Islet precursor cell (in vitro differentiated cells): ENCODE measurements at places on chromosomes 11 and 22.
A peak's percentile ranks its signal among the peaks of the same experiment; 100 is the strongest.

GRCh38 chr11:83557653-83558052, 271.5 kb upstream of the CCDC90B start:
- DNase-seq, result no peak

DNA sequence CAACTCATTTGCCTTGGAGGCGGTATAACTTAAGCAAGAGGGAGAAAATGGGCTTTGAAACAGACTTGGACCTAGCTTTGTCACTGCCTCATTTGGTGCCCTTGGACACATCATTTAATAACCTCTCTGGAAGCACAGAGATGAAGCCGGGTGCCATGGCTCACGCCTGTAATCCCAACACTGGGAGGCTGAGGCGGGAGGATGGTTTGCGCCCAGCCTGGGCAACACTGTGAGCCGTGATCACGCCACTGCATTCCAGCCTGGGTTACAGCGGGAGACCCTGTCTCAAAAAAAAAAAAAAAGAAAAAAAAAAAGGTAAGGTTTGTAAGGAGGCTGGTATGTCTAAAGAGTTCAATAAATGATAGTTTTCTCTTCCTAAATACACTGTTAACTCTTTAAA, 806 bp downstream of the COA4 start:
- DNase-seq, result no peak

DNA sequence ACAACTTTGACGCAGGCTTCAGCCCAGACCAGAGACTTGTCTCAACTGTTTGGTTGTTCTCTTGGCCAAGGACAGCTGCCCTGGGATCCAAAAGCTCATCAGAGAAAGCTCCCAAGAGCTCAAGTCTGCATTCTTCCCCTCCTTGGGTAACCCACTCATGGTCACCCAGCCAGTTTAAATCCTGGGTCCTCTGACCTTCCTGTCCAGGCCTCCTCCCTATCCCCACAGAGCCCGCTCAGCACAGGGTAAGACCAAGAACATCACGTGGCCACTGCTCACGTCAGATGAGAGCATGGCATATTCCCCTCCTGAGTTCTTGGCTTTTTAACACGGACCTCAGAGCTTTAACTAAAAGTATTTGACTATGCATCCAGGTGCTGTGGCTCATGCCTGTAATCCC, 25.8 kb downstream of the TSKU start:
- peak; percentile 32 for DNase-seq

- DNase-seq, result peak; percentile 51
Measured at GRCh38 chr22:44543781-44544477, 45.9 kb upstream of the RTL6 start.

- peak; percentile 54 for DNase-seq
Measured at GRCh38 chr11:64568584-64569140, 22.4 kb upstream of the SLC22A12 start.

- DNase-seq, result no peak
Measured at GRCh38 chr11:75326439-75326810, 25.0 kb downstream of the ARRB1 start.

DNA sequence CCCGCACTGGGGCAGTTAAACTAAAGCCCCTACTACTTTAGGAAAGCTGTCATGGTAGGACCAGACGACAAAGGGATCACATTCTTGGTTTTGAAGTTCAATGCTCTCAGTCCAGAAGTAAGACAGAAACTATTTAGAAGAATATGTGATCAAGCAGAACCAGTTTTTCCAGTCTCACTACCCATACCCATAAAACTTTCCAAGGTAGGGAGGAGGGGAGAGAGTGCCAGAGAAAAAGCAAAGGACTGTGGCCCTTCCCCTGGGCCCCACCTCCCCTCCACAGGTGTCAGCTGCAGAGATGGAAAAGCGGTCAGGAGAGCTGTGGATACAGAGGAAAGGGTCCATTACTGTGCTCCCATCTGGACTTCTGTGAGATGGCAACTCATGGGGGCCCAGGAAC, 587.1 kb downstream of the SOX6 start:
- peak; percentile 72 for DNase-seq

DNA sequence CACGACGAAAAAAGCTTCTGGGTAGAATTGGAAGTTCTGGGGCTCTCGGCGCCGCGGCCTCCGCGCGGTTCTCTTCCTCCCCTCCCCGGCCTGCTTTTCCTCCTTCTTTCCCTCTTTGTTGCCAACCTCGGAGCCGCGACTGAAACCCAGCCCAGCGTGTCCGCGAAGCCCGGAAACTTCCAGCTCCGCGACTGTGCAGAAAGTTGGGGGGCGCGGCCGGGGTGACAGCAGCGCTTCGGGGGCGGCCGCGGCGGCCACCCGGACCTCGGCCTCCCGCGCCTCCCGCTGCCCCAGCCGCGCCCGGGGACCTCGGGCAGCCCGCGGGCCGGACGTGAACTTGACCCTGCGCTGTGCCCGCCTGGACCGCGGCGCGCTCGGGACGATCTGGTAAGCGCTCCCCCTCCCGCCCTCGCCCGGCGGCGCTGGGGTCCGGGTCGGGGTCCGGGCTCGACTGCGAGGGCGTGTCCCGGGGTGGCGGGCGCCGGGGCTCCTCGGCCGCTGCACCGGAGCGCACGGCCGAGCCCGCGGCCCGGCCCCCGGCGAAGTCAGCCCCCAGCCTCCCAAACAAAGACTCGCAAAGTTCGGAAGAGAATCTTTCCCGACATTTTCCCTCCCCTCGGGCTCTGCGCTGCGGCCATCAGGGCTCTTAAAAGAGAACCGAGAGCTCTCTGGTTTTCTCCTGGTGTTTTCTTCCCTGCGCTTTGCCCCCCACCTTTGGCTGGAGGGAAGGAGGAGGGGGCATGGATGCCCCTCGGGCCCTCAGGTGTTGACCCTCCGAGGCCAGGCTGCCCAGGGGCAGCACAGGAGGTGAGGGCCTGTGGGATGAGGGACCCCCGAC, 67.9 kb upstream of the WNT7B start:
- peak; percentile 51 for DNase-seq

GRCh38 chr11:61961570-61962212, 5.7 kb downstream of the FTH1 start:
- DNase-seq, result peak; percentile 62

DNA sequence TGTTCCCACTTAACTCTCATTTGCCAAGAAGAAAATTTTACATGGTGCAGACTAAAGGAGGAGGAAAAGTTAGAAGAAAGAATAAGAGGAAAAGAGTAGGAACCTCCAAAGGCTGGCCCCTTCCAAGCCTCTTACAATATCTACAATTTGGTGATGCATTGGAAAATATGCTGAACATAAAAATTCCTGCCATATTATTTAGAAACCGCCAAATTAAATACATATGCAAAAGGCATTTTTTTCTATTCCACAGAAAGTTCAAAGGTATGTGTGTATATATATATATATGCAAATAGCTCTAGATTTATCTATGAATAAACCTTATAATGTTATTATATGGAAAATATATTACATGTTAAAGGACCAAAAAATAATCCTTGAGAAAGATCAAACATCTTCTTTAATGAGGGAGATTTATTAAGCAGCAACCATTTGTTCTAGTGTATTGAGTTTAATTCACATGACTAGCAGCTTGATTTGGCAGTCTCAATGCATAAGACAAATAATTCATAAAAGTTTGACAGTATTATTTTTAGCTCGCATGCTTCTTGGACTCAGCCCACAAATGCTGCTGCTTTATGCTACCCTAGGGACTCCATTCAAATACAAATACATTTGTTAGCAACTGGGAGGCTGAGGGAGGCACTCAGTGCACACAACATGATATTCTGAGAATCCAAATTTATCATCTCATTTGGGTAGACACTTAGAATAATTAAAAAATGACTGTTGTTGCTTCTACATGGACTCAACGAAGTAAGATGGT, 184.9 kb downstream of the SBF2 start:
- DNase-seq, result no peak

DNA sequence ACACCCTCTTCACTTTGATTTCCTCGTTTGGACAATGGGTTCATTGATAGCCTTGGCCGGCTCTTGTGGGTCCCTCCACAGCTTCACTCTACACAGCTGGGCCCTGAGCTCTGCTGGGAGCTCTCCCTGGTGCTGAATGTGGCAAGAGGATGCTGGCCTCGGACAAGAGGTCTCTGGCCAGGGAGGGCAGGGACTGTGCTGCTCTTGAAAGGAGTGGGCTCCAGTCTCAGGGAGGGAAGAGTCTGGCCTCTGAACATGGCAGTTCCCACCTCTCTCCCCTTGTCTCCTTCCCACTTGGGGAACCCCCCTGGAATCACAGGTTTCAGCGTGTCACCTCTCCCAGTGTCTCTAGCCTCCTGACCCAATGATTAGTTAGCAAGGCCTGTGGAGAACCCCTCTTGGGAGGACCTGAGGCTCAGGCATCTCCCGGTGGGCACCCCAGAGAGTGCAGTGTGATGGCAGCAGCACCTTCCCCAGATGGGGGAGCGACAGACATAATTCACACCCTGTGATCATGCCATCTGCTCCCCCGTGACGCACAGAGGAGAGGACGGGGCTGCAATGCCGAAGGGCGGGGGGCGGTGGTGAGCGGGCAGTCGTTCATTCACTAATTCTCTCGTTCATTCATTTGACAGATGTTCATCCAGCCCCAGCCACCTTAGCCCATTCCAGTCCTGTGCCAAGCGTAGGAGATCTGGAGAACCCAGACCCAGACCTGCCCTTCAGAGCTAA, 2.8 kb upstream of the CABP7 start:
- DNase-seq, result peak; percentile 93

GRCh38 chr11:104588970-104589369, 309.3 kb downstream of the CASP12 start:
- DNase-seq, result no peak

GRCh38 chr11:71240865-71241691, 11.3 kb downstream of the SHANK2 start:
- peak; percentile 92 for DNase-seq

DNA sequence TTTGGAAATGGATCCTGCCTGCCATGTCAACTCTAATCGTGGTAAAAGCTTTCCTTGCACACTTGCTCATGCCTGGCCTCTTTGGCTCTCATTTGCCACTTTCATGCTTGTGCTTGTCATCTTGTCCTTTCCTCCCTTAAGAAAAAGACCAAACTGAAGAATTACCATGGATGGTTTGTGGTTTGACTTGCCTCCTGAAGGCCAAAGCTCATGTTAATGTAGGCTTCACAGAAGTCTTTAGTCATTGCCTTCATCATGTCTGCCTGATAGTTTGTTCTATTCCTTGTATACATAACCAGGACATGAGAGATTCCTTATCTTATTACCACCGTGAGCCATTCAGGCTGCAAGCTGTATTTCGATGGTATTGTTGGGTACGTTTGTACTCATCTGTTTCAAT, 17.3 kb downstream of the TEAD1 start:
- no peak for DNase-seq

- peak; percentile 92 for DNase-seq
Measured at GRCh38 chr22:27531782-27532530, 269.6 kb downstream of the MN1 start.

DNA sequence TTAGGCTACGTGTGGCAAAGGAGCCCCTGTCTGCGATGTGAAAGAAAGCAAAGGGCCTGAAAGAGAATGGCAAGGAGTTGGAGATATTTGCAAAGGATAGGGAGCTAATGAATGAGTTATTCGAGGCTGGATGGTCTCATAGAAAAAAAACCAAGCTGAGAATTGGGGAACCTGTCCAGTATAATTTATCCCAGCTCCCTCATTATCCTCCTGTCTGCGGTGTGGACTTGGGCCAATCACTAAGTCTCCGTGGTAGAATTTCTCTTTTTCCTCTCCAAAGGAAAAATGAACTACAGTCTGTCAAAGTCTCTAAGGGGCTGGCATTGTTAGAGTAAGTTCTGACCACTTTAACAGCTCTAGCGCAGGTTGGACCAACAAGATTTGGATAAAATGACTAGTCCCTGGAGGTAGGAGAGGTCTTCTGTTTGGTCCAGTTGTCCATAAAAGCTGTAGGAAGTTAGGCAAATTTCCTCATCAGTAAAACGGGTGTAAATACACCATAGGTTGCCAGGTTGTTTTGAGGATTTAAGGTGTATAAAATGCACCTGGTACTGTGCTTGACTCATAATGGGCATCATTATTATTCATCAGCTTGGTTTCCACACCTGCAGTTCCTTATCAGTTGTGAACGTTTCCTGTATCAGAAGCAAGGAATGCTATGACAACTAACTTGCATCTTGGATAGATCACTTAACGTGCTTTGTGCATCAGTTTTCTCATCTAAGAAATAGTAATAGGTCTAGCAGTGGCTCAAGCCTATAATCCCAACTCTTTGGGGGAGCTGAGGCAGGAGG, 10.3 kb upstream of the CDON start:
- no peak for DNase-seq

DNA sequence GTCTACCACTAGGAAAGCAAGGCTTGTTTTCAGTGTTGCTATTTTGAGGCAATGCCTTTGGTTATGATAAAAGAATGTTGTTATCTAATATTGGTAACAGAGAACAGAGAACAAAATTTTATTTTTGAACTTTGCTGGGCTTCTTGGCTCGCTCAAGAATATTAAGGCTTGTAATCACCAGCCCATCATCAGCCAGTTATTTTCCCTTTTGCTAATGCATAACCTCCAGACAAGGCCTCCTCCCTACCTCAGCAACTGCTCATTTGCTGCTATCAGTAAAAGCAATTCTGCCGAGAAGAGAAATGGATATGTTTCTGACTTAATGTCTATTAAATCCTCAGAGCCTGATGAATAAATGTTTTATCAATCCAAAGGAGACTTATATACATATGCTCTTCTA, 8.9 kb downstream of the MTMR2 start:
- DNase-seq, result no peak

- DNase-seq, result no peak
Measured at GRCh38 chr22:44458044-44459020, 39.7 kb downstream of the RTL6 start.

- no peak for DNase-seq
Measured at GRCh38 chr11:7592711-7593110, 78.9 kb downstream of the PPFIBP2 start.

DNA sequence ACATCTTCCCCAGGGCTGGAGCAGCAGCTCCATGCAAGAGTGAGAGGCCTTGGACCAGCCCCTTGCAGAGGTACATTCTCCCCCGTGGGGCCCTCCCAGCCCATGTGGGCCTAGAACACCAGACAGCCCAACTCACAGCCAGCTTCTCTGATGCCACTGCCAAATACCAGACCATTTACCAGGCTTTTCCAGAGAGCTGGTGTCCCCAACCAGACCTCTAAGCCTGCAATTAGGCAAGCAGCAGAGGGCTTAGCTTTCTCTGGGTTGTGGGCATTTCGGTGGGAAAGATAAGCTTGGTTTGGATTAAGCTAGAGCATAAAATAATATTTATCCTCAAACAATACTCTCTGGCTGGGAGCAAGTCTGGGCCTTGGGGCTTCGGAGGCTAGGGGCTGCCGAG, 75.6 kb downstream of the TP53I11 start:
- DNase-seq, result no peak
